ENCODE measurements at places on chromosomes 4 and X. TPM values are rescaled to one million over a fixed set of nuclear protein-coding genes. Genes with fewer than 3 reads are reported as not detected.

Gene MAP7D3
- total RNA-seq = 20.5 TPM

Gene SATL1
- not detected for total RNA-seq

Gene SFRP2
- not detected for total RNA-seq

Gene NEIL3
- total RNA-seq = 18.3 TPM

Gene TSPYL2
- total RNA-seq = 70.6 TPM

Gene PASD1
- not detected for total RNA-seq

Gene TEX11
- not detected for total RNA-seq

GRCh38 chr4:177673985-177674489 lies 231.8 kb upstream of the AGA start:
- no peak for DNase-seq

DNA sequence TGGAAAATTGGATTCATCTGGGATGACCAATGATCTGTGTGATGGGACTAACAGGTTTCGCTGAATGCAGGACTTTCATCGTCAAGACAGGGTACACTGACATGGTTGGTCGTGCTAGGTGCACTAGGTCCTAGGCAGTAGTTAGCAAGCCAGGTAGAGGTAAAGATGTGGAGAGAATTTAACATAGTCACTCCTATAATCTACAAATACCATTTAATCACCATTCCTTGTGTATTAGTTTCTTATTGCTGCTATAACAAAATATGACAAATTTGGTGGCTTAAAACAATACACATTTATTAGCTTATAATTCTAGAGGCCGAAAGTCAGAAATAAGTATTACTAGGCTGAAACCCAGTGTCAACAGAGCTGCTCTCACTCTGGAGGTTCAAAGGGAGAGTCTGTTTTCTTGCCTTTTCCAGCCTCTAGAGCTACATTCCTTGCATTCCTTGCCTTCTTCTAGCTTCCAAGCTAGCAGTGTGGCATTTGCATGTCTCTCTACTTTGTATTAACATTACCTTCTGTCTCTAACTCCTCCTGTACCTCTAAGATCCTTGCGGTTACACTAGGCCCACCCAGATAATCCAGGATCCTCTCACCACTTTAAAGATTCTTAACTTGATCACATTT lies 98.7 kb upstream of the GRIA3 start:
- no peak for DNase-seq

GRCh38 chr4:7154351-7154981 lies 37.9 kb upstream of the SORCS2 start:
- no peak for DNase-seq

DNA sequence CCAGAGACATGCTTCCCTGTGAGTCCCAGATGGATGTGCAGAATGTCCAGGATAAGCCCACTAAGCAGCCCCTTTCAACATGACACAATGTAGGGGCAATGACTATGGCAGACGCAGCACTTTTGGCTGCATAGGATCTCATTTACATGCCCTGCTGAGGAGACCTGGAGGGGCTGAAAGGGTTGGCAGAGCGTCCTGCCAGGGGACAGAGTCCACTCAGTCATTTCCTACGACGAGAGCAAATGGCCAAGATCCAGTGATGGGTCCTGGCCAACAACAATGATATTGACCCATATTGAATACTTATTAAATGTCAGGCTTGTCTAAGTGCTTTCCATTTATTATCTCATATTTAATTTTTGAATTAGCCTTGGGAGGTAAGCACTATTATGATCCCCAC lies 41.4 kb downstream of the LGI2 start:
- DNase-seq = no peak

GRCh38 chr4:139042981-139043460 lies 27.4 kb downstream of the NOCT start:
- DNase-seq = no peak

DNA sequence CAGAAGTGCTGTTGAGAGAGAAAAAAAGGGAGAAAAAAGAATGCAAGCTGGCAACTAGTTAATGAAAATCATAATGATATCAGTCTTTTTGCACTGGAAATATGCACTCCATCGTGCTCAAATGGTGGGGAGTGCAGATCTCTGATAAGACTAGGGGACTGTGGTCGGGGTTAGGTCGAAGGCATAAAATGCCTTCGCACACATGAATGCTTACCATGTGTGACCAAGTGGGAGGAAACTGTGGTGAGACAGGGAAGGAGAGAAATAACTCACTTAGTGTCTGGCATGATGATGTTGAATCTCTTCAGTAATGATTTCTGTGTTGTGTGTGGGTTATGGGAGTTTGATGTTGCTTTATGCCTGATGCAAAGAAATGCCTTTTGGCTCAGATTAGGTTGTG lies 358.9 kb downstream of the FBXO8 start:
- no peak for DNase-seq

DNA sequence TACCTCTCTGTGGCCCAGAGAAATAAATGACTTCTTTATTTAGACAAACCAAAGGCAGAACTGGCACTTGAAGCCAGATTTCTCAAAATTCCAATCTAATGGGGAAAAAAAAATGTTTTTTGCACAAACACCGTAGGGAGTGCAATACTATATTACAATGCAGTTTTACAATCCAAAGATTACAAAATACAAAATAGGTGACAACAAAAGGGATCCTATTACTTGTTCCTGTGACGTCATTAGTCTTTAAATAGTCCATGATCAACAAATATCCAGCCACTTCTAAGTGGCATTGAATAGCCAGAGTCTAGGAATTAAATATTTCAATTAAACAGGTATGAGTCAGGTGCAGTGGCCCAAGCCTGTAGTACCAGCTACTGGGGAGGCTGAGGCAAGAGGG lies 3.0 kb upstream of the APBB2 start:
- no peak for DNase-seq

- DNase-seq = no peak
Observed at GRCh38 chrX:56759736-56760409, 30.8 kb downstream of the NBDY start.

DNA sequence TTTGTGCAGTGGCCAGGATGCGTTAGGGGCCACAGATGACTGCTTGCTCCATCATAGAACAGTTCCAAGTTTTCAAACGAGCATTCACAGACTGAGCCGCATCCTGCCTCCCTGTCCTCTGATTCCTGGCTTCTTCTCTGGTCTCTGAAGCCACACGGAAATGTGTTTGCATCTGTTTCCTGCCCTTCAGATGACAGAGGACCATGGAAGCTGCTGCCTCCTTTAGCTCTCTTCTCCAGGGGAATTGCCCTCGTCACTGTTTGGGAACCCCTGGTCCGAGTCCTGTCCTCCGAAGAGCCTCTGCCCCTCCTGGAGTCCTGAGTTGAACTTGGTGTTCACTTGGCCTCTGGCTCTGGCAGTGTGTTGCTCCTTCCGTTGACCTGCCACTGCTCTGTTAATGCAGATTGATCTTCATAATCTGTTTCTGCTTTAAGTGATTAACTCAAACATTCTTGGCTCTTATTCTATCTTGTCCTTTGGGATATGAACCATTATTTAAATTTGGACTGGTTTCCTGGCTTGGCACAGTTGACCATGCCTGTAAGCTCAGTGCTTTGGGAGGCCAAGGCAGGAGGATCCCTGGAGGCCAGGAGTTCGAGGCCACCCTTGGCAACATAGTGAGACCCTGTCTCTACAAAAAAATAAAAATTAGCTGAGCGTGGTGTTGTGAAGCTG lies 96.0 kb downstream of the PTTG2 start:
- no peak for DNase-seq

GRCh38 chr4:121255986-121256750 lies 92.0 kb upstream of the TNIP3 start:
- DNase-seq = peak; percentile 76

GRCh38 chr4:30770812-30771211 lies 50.6 kb downstream of the PCDH7 start:
- no peak for DNase-seq

- no peak for DNase-seq
Observed at GRCh38 chr4:28221536-28221935, 1360.9 kb downstream of the STIM2 start.

DNA sequence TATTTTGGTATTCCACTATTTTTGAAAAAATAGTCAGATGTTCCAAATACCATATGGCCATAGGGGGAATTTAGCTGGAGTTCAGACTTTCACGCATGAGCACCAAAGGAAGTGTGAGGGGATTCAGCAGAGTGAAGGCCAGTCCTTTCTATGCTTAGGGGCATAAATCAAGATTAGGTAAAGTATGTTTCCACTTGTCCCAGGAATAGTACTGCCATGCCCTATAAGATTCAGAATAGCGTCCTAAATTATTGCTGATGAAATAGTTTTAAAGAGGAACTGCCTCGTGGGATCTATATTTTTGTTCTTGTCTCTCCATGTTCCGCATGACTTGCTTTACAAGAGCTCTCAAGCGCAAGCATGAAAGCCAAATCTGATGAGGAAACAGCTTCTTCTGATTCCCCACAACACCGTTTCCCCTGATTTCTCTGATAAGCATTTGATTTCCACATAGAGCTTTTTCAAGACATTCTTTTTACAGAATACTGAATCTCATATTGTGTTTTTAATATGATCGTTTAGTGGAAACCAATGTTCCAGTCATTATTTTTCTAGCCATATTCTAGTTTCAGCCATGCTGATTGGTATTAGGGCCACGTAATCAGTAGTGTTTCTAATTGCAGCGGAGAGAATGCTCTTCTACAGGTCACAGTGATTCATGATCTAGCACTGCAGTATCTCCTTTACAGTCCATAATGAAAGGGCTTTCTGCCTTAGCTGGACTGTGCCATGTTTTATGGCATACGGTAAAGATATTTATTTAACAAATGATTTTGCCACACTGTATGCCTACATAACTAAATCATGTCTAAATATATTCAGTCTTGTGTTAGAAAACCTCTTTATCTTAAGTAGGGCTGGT lies 492.3 kb downstream of the CENPC start:
- DNase-seq = no peak

GRCh38 chr4:37225778-37226177 lies 18.8 kb upstream of the NWD2 start:
- DNase-seq = no peak

DNA sequence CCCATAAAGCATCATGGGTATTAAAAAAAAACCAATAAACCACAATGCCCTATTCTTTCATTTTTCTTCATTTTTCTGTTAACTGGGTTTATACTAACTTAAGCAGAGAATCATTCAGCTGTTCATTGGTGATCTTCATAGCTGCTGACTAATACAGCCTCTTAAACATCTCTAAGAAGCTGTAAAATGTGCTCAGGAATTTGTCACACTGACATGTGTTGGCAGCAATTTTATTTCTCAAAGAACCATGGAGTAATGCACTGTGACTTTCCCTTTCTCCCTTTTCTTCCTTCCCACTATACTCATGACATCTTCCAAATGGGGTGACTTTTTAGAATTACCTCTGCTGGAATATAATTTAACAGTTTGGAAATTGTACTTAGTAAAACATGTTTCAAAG lies 315.4 kb downstream of the ANTXR2 start:
- no peak for DNase-seq

DNA sequence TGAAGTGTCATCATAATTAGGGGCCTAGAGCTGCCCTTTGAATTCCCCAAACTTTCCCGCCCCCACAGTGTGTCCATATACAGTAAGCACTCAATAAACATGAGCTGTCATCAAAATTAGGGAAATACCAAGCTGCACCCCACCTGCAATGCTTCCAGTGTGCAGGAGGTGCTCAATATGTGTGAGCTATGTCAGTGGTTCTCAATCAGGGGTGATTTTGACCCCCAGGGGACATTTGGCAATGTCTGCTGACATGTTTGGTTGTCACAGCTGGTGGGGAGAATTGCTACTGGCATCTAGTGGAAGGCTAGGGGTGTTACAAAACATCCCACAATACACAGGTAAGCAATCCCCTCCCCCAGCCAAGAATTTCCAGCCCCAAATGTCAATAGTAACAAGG lies 748 bp downstream of the CFP start:
- DNase-seq = peak; percentile 36

GRCh38 chr4:24642981-24643547 lies 58.7 kb upstream of the DHX15 start:
- DNase-seq = no peak

- DNase-seq = no peak
Observed at GRCh38 chr4:55018978-55019377, 106.4 kb downstream of the KDR start.

DNA sequence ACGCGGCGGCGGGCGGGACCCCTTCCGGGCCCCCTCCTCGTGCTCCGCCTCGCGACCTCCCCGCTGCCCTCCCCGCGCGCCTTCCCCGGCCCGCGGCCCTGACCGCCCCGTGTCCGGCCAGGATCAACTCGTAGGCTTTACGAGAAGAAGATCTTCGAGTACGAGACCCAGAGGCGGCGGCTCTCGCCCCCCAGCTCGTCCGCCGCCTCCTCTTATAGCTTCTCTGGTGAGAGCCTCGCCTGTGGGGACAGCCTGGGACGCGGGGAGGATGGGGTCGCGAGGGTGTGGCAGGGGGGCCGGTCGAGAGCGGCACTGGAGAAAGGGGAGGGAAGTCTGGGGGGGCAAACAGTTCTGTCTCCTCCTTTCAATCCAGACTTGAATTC lies 465 bp downstream of the EMD start:
- no peak for DNase-seq

DNA sequence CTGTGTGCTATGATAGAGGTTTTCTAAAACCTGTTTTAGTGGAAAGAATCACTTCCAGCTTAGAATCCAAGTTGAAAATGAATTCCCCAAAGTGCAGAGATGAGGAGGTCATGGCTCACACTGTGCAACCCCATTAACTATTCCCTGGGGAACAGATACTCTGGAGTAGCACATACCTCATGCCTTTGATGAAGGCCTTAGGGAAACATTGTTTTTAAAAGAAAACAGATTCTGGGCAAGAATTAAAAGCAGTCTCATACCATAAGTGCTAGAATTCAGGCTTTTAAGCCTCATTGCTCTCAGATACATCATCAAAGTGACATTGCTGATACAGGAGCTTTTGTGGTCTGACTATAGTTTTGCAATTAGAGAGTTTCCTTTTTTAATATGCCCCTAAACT lies 115.1 kb downstream of the NDST4 start:
- no peak for DNase-seq

- DNase-seq = no peak
Observed at GRCh38 chr4:107999932-108000539, 10.3 kb downstream of the HADH start.

DNA sequence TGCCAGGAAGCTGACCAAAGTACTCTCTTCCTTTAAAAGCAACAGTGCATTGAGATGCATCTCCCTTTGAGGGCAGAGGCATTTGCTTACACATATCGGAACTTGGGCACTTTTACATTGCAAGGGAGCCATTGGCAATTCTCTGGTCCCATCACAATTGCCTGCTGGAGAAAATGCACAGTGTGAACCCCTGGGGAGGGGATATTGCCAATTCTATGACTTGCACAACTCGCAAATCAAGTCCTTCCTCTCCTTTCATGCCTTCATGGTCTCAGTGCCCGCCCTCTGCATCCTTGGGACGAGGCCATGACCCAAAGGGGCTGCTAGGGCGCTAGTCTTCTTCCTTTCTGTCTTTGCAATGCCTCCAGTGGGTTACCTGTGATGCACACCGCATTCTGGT lies 14.9 kb upstream of the PDZD4 start:
- DNase-seq = no peak
